ENCODE measurements at places on chromosomes 4 and X.

DNA sequence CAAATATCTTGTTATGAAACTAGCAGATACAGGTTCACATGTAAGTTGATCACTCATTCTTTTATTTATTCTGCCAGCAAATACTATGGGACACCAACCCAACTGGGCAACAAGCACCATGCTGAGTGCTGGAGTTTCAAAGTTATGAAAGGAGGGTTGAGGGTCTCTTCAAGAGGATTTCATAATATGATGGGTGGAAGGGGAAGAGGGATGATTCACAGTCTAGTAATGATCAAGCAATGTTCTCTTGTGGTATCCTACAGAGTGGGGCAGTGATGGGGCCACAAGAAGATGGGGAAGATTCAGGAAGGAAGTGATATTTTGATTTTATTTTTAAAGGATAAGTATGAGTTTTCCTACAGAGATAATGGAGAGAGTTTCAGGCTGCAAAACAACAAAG lies 46.2 kb upstream of the TXK start:
- peak; percentile 15 for DNase-seq

GRCh38 chr4:5144384-5144783 lies 93.1 kb downstream of the STK32B start:
- no peak for DNase-seq

- no peak for DNase-seq
Measured at GRCh38 chrX:51891821-51892551, 1.4 kb upstream of the MAGED1 start.

- DNase-seq: no peak
Measured at GRCh38 chr4:55503169-55503568, 43.5 kb downstream of the CLOCK start.

DNA sequence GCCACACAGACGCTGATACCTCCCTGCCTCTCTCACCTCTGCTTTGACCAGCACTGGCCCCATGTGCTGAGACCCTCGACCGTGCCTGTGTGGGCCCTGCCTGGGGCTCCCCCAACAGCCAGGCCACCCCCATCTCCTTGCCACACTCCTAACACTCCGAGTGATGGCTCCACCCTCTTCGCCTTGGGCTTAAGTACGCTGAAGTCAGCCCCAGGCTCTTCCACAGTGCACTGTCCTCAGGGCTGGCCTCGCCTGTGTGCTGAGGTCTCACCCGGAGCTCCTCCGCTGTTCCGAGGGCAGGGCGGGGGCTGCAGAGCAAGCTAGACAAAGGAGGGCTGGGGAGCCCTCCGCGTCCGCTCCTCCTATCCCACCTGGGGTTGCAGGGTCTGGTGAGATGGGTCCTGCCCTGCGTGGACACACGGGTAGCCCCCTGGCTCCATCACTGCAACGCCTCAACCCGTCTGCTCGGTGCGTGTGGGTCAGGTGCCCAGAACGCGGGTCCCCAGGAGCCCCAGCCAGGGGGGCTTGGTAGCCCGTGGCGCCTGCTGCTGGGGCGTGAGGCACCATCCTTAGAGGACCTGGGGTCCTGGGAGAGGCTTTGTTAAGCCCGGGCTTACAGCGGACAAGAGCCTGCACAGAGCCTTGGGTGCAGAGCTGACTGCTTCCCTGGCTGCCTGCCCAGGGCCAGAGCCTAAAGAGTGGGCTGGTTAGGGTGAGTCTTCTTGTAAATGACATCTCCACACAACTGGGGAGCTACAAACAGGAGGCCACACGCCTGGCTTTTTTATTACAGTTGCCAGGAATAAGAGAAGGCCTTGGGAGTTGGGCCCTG lies 42.6 kb upstream of the NKX1-1 start:
- no peak for DNase-seq

DNA sequence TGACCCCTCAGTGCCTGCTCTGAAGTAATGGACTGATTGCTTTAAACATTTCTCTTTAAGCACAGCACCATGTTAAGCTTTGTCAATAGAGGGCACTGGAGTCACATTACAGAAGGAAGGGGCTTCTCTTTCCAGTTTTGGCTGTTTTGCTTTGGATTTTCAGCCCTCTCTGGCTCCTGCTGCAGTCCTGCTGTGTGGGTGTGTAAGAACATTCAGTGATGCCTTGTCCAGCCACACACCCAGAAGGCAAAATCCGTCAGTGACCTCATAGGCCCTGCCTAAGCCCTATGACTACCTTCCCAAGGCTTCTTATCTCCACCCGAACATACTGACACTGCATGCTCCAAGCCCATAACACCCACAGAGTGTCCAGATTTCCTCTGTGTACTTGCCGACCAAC lies 215.3 kb upstream of the CTSO start:
- DNase-seq: peak; percentile 29

DNA sequence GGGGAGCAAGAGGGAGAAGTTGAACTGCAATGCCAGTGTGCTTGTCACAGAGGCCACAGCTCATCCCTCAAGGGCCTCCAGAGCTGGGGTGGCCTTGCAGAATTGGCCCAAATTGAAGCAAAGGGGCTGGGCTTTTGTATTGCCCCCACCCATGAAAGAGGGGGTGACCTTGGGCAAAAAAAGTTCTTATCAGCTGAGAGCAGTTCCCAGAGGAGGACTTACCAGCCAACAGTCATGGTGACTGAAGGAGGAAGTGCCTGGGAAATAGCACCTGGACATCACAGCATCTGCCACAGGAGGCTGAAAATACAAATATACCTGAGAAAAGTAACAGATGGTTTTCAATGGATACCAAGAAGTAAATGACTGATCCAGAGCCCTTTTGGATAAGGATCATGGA lies 262.4 kb downstream of the MID1IP1 start:
- no peak for DNase-seq
